CD4-positive, alpha-beta T cell treated with Interleukin-2 at 100 ng/mL for 4 hours (primary cell): ENCODE measurements at places on chromosomes 7 and 10.

DNA sequence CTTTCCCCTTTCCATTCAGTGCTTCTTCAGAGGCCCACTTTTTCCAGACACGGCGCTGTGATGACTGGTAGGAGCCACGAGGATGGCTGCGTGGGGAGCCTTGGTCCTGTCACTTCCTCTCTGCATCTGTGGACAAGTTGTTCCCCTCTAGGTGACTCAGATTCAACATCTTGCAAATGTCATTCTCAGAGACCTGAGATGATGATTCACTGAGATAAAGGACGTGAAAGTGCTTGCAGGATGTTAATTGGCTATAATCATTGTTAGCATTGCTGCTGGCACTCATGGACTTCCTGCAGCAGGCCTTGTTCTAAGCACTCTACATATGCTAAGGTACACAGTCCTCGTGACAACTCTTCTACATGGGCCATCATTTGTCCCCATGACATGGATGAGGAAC lies 489.8 kb upstream of the ZMIZ1 start:
- no peak for DNase-seq

- no peak for DNase-seq
Measured at GRCh38 chr7:101386558-101387231, 24.0 kb downstream of the COL26A1 start.

GRCh38 chr7:123594813-123595241 lies 6.8 kb upstream of the ASB15 start:
- DNase-seq, result no peak

GRCh38 chr7:54932818-54933543 lies 85.8 kb upstream of the EGFR start:
- DNase-seq, result no peak

GRCh38 chr10:117188371-117188770 lies 8.9 kb upstream of the KCNK18 start:
- DNase-seq, result no peak

- no peak for DNase-seq
Measured at GRCh38 chr7:110209884-110210283, 881.0 kb upstream of the LRRN3 start.

DNA sequence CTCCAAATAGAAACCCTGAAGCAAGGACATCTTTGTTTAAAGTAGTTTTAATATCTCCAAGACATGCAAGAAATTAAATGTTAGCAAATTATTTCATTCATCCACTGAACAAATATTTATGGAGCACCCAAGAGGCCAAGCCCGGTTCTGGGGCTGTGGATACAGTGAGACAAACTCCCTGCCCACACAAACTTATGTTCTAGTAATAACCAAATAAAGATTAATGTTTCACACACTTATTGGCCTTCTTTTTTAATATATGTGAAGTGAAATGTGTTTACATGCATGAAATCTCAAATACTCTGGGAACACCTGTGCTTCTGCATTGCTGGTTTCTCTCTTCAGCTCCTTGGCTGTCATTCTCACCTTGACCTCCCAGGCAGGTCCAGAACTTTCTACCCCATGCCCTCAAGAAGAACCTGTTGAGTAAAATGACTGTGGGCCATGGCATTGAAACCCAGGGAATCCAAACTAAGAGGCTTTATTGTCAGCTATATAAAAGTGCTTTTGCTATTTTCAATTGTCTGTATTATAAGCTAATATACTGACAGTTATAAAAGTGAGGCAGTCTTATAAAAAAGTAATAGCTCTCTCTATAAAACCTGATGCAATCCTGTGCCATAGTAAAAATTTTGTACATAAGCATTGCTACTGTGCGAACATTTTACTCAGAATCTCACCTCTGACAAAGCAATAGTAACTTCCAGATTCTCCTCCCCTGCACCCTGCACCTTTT lies 43.7 kb downstream of the SVIL start:
- DNase-seq, result no peak

DNA sequence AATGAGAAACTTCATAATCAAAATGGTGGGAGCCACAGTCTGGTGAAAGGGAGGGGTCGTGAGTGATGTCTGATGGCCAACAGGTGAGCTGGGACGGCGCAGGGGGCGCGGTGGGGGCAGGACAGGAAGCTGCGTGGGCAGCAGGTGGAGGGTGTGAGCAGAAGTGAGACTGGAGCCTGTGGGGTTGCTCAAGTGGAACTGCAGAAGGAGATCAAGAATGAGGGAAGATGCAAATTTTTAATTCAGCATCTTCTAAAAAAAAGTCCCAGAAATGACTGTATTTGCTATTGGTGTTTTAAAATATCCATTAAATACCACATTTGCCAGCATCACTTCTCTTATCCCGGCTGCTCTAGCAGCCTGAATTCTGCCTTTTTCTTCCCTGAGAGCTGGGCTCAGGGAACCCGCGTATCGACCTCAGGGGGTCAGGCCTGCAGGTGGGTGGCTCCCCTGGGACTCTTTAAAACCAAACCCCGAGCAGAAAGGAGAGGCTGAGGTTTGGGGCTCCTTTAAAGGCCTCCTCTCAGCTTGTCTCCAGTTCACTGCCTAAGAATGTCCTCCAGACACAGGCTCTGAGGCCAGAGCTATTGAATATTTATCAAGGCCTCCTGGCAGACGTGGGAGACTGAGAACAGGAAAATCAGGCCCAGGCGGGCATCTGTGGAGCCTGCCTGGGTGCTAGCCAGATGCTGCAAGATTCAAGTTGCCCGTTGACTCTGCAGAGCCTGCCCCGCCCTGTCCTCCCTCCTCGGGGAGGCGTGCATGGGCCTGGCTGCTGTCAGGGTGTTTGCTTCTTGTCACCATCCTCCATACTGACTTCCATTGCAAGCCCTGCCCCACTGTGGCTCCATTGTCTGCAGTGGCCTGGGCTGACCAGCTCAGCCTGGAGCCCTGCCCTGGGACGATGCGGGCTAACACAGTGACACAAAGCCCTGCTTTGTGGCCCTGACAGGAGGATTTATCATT lies 53.9 kb downstream of the SYPL1 start:
- no peak for DNase-seq

GRCh38 chr7:13201628-13202027 lies 514.2 kb downstream of the ARL4A start:
- DNase-seq, result no peak

GRCh38 chr7:130938661-130939060 lies 204.7 kb upstream of the KLF14 start:
- DNase-seq, result peak; percentile 85

DNA sequence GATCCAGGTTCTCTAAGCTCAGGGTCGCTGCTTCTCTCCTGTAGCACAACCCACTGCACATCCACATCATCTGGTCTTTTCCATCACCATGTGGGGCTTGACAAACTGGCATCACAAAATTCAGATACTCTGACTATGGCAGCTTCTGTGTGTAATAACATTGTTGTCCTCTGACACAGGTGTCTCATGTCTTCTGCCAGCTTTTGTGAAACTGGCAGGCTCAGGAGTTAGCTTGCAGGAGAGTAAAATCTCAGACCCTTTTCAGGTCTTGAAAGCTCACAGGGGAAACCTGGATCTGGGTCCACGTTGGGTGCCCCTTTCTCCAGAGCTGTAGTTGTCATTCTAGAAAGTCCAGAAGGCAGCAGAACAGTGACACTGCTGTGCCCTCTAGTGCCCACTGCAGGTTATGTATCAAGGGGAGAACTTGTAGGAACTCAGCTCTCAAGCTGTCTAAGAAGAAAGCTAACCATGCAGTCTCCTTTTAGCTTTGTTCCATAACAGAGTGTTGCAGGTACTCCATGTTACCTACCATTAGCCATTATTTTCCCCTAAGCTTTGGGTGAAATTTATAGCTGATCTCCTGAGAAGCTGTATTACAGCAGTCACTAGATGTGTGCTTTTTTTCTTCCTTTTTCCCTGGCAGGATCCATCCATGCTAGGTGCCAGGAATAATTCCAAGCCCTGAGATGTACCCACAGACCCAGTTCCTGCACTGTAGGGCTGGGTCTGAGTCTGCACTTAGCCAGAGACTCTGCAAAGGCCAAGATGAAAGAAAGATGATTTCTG lies 102.7 kb downstream of the ZNF248 start:
- DNase-seq, result no peak

GRCh38 chr7:25858525-25859411 lies 293.2 kb upstream of the NFE2L3 start:
- no peak for DNase-seq

DNA sequence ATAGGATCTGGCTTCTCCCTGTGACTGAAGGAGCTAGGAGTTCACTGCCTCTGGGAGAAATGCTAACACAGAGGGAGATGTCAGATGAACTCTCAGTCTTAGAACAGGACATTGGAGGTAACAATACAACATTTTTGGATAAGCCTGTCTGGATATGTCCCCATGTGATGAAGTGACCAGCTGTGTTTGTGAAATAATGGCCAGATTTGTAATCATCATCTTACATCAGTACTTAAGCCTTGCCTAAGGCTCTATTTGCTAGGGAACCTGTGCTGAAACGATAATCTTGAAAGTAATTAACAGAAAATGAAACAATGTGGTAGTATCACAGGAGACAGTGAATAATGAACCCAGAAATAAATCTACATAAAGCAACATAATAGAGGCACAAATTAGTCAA lies 56.2 kb downstream of the CRPPA start:
- no peak for DNase-seq

DNA sequence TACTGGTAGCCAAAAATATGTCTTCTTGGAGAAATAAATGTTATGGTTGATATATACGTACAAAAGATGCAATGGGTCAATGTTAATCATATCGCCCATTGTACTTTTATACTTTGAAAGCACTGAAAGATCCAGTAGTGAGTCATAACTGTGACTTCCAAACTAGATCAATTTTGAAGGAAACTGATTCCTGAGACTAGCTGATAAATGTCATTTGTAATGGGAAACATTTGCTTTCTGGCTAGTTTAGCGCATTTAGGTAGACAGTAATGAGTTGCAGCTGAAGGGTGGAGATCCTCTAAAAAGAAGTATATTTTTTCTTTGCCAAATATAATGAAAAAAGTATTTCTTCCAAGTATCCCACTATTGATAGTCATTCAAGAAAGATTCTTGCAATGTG lies 53.5 kb upstream of the ARHGAP21 start:
- no peak for DNase-seq

GRCh38 chr10:98438715-98439114 lies 8.0 kb downstream of the HPS1 start:
- DNase-seq, result no peak

- DNase-seq, result no peak
Measured at GRCh38 chr7:278081-278480, 11.9 kb upstream of the FOXL3 start.

DNA sequence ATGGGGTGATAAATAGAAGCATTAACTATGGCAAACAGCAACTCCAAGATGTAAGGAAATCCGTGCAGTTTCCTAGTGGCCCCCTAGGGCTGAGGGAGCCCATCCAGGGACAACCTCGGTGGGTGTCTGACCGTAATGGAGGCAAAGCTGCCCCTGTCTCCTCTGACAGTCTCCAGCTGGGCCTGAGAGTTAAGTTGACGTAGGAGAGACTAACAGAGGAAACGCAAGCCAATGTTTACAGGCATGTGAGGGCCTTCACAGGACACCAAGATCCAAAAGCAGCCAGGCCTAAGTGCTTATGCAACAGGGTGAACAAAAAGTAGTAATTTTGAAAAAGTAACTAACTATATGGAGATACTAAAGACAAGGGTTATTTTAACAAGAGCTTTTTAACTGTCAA lies 330.0 kb upstream of the C7orf33 start:
- DNase-seq, result no peak

GRCh38 chr10:72065439-72066025 lies 22.8 kb downstream of the SPOCK2 start:
- no peak for DNase-seq

- no peak for DNase-seq
Measured at GRCh38 chr7:83677180-83677866, 28.4 kb upstream of the SEMA3E start.

DNA sequence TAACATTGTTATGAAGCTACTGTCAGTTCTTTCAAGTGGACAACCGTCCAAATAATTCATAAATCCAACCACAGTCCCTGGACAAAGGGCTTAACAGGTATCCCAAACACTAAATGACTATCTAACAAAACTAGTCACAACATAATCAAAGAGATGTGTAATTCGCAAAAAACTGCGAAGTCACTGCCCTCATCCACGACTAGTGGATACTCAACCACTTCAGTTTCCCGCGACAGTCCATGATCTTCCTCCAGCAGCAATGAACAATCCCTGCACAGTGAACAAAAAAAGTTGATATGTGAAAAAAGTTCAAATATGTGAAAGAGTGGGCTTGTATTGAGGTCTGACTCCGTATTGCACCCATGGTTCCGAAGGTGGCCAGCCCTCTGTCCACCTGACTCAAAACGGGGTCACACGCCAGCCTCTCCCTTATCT lies 287 bp downstream of the DCLRE1A start:
- no peak for DNase-seq

- DNase-seq, result peak; percentile 24
Measured at GRCh38 chr7:149873970-149874643, 338 bp downstream of the ATP6V0E2 start.

GRCh38 chr7:17774716-17775288 lies 165.5 kb downstream of the SNX13 start:
- DNase-seq, result no peak

- DNase-seq, result peak; percentile 53
Measured at GRCh38 chr10:104351061-104351702, 2.5 kb upstream of the CFAP58 start.

DNA sequence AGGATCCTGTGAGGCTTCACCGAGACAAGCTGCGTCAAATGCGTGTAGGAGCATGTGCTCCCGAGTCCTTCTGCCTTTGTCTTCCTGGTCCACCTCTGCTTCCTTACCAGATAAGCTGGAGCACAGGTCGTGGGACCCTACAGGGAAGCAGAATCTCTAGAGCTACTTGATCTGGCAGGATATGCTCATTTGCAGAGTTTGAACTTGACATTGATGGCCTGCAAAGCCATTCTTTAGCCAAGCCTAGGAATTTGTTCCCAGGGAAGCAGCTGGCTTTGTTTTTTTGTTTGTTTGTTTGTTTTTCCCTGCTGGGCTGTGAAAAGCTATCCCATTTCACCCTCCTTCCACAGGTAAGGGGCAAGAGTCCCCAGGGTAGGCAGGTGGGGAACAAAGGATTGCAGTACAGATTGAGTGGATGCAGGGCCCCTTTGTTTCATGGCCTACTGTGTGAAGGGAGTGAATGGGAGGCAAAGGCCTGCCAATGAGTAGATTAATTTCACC lies 200.0 kb upstream of the BMPER start:
- DNase-seq, result no peak

GRCh38 chr10:48282829-48283228 lies 8.3 kb upstream of the FRMPD2 start:
- no peak for DNase-seq

- no peak for DNase-seq
Measured at GRCh38 chr7:137985897-137986251, 16.0 kb downstream of the CREB3L2 start.

- no peak for DNase-seq
Measured at GRCh38 chr7:130606161-130606560, 62.4 kb downstream of the COPG2 start.

GRCh38 chr7:139602143-139602722 lies 78.7 kb downstream of the CLEC2L start:
- DNase-seq, result peak; percentile 24

GRCh38 chr7:44673324-44673723 lies 66.9 kb downstream of the OGDH start:
- no peak for DNase-seq

GRCh38 chr7:157796846-157797245 lies 460.0 kb downstream of the DNAJB6 start:
- DNase-seq, result no peak
